NCI-H460 (cell line): ENCODE measurements at places on chromosomes 12 and 14.

DNA sequence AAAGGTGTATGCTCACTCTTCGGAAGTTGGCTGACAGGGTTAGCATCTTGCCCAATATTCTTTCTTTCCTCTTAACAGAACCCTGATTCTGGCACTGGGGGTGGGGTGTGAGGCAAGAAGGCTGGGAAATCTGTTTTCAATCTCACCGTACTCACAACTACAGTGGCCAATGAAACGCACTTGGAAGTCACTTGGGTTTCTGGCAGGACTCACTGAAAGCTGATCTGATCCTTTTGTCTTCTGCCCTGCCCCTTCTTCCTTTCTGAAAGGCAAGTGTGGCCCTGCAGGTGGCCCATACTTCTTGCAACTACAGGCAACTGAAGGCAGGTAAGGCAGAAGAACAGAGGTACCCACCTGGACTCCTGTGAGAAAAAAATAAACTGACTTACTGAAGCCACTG is 106.9 kb downstream of the STXBP6 start:
- DNase-seq: no peak

- no peak for DNase-seq
Measured at GRCh38 chr14:93056840-93057585, 58.7 kb downstream of the ITPK1 start.

GRCh38 chr14:90651271-90651804 is 164.9 kb downstream of the TTC7B start:
- no peak for DNase-seq

DNA sequence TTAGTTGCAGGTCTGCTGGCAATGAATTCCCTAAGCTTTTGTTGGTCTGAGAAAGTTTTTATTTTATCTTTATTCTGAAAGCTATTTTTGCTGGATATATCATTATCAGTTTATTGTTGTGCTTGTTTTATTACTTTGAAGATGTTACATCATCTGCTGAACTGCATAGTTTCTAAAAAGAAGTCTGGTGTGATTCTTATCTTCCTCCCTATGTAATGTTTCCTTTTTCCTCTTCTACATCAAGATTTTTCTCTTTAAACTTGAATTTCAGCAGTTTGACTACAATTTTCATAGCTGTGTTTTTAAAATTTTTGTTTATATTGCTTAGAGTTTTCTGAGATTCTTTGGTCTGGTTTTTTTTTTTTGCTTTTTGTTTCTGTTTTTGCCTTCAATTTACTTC is 137.1 kb upstream of the PMCH start:
- no peak for DNase-seq

GRCh38 chr14:75547552-75548250 is 25.4 kb downstream of the BATF start:
- no peak for DNase-seq

GRCh38 chr14:81273521-81273920 is 52.8 kb upstream of the GTF2A1 start:
- DNase-seq: no peak

GRCh38 chr14:65776193-65776852 is 363.8 kb downstream of the FUT8 start:
- peak; percentile 44 for DNase-seq

GRCh38 chr14:96189281-96189711 is 15.3 kb upstream of the BDKRB2 start:
- no peak for DNase-seq

GRCh38 chr12:100717733-100718067 is 76.9 kb upstream of the ANO4 start:
- no peak for DNase-seq

DNA sequence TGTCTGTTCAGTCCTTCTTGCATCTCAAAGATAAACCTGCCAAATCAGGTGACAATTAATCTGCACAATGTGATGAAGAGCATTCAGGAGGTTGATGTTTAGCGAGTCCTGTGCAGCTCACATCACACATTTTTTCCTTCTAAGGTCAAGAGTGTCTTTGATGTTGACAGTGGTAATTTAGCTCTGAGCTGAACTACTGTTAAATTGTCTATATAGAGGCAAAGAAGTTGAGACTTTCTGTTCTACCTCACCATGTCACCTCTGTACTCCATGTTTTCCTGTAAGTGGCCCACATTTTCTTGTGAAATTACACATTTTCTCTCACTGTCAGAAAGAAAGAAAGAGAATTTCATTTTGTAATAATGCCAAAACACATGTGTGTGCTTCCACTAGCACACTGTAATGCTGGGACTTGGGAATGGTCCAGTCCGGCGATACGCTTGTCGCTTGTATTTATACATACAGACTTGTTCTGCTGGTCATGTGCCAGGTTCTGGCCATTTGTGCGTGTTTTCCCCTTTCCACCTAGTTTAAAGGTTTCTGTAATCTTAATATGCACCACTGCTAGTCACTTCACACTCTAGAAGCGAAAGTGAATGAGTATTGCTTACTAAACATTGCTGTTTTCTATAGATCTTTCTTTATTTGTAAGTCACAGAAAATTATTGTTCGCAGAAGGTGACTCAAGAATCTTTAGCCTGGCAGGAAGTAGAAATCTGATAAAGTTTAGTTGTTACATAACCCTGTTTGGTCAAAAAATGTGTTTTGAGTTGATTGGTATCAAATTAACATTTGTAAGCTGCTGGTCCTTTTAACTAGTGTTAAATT is 328.9 kb downstream of the TMTC2 start:
- DNase-seq: no peak

GRCh38 chr14:23694085-23694948 is 58.2 kb downstream of the DHRS2 start:
- DNase-seq: peak; percentile 81

GRCh38 chr12:124126950-124127655 is 154.1 kb downstream of the ZNF664 start:
- no peak for DNase-seq

DNA sequence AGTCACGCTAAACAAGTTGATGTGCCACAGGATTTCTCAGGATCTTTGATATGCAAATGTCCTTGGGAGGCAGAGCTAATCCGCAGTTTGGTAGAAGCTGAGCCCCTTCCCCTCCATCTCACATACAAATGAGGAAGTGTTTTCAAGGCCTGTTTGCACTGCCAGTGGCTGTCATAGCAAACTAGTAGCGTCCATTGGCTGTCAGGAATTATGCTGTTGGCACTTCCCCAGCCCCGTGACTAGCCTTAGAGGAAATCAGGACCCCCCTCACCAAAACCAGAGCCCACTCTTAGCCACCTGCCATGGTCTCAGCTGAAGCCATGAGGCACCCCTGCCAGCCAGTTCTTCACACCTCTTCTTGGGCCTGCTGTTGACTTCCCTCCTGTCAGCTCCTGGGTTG is 253.9 kb downstream of the CACNA1C start:
- DNase-seq: no peak

GRCh38 chr12:120996133-120996746 is 17.9 kb downstream of the HNF1A start:
- no peak for DNase-seq

DNA sequence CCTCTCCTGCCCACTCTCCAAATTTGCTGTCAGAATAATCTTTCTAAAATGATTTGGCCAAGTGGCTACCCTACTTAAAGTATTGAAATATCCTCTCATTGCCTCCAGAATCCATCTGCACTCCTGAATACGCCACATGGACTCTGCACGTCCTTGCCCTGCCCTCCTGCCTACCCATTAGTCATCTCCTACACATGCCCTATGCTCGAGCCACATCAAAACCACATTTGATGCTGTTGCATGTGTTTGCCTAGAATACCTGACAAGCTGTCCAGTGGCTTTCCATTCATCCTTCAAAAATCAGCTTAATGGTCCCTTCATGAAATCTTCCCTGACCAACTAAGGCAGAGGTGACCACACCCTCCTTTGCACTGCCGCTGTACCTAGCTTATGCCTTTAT is 17.0 kb downstream of the VCPKMT start:
- no peak for DNase-seq

GRCh38 chr14:85546390-85546789 is 16.4 kb downstream of the FLRT2 start:
- DNase-seq: no peak

DNA sequence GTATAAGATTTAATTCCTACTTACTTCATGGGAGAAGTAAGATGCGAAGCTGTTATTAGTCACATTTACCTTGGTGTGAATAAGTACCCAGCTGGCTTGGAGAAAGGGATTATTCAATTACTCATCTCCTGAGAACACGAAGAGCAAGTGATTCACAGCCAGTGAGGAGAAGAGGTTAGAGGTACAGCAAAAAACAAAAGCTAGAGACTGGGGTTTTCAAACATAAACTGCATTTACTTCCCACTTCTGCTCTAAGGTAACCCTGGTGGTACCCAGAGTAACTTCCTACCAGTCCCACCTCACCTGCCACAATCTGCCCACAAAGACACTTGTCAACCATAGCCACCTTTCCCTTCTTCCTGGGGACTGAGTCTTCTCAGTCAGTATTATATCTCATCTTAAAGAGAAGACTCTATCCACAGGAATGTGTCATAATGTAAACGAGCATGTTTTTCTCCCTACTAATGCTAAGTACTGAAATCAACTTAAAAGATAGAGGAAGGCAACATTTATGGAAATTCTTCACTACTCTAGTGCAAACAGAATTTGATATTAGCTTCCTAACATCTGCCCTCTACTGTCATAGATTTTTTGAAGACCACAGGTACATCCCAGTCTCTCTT is 6.0 kb upstream of the IL22 start:
- DNase-seq: no peak

DNA sequence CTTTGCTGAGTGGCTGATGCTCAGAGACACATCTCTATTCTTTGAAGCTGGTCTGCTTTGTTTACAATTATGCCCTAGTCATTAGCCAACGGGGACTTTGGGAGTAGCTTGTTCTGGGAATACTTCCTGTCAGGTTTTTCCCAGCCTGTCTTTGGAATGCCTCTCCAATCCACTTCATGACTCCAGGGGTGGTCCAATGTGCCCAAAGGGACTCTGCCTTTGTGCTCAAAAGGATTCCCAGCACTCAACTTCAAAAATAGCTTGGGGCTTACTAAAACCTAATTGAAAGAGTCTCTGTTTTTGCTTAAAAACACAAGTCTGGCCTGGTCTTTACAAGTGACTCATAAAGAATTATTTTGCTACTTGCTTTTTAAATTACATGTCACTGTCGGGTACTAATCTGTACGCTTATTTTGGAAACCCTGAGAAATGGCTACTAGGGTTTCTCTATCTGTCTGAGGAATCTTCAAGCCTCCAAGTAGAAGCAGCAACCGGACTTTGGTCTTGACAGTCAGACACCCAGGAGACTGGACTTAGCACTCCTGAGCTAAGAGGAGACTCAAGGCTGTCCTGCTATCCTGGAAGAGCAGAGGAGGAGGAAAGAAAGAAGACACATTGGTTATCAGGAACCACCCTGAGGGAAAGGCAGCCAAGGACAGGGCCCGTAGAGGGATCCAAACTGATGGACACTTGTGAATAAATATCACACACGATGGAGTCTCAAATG is 20.7 kb downstream of the PHLDA1 start:
- DNase-seq: no peak

GRCh38 chr14:20823859-20824258 is 21.2 kb upstream of the RNASE1 start:
- no peak for DNase-seq

GRCh38 chr14:83874662-83875061 is 1655.3 kb upstream of the FLRT2 start:
- DNase-seq: no peak

DNA sequence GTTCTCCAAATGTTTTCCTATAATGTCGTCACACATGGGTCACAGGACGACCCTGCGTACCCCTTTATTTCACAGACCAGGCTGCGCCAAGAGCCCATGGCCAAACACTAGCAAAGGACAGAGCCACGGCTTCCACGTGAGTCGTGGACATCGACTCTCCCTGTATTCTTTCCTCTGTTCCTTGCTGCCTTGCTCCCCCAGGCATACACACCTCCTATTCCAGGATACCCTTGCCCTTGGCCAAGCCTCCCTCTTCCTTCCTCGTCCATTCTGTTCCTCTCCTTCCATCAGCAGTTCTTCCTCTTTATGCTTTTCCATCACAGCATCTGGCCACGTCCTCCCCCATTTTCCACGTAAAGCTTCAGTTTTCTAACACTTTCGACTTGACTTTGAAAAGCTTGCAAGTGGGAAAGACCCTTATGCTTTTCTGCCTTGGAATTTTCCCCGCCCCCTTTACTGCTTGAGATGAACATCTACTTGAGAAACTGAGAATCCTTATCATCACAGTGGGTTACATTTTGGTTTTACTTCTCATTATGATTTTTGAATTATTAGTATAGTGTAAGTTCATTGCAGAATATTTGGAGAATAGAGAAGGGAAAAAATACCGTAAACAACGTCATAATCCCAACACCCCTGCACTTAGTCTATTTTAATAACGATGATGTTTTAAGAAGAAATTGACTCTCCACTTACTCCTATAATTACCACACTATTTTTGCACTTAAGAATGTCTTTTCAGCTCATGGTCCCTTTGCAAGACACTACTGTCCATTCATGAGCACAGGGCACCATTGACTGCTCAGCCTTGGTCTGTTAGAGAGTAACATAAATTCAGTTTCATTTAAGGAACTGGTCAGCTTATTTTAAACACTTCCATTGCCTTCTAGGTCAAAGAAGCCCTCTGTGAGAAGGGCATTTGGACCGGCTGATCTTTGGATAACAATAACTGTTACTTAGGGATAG is 15.8 kb upstream of the NINJ2 start:
- no peak for DNase-seq

DNA sequence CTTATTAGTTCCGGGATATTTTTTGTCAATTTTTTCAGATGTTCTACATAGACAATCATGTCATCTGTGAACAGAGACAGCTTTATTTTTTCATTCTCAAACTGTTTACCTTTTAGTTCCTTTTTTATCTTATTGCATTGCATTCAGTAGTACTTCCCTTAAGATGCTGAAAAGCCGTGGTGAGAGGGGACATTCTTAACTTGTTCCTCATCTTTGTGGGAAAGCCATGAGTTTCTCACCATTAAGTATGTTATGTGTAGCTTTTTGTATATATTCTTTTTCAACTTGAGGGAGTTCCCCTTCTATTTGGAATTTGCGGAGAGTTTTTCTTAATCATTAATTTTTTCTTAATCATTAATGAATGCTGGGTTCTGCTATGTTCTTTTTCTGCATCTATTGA is 1727.1 kb upstream of the SEL1L start:
- DNase-seq: no peak

DNA sequence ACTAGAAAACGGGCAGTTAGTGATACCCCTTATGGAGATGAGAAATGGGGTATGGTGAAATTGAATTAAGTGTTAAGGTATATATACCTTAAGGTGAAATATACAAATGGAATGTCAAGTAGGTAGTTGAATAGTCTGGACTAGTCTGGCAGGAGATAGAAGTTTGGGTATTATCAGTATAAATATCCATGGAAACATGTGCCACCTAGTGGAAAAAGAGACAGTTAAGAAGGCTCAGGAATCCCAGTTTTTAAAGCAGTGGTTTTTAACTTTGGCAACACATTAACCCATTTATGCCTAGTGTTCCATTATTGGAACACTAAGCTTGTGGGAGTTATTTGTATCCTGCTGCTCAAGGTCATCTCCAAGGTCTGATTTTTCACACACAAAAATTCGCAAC is 38.6 kb upstream of the TPH2 start:
- DNase-seq: no peak

DNA sequence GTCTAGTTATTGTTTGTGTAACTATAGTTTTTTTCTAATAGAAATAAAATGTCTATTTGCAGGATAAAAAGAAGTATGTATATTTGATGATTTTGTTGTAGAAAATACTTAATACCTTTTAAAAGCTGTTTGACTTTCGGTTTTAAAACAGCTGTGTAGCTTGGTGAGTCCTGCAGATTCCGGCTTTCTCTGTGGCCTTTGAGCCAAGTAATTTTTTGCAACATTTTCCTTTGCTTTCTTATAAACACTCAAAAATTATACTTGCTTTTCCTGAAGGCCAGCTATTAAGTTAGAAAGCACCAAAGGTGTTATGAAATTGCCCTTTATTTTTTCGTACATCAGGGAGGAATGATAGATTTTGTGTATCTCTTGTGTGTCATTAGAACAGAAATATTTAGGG is 63.6 kb downstream of the CRADD start:
- DNase-seq: no peak
